Large intestine (tissue), 12 donors: ENCODE measurements at places on chromosomes 1 and 21. TPM values are rescaled to one million over a fixed set of nuclear protein-coding genes. Genes with fewer than 3 reads are reported as not detected.

B3GALT5 gene
- 9.9 TPM for polyA plus RNA-seq

- no peak for DNase-seq
- H3K4me3 ChIP-seq = no peak overlapping the region
- peaks cover 59% of the 10 kb centered on the region for H3K27me3 ChIP-seq
- no peak overlapping the region for H3K27ac ChIP-seq
- no peaks in the 10 kb centered on the region for H3K4me1 ChIP-seq
- no peaks in the 10 kb centered on the region for H3K36me3 ChIP-seq
These were observed 9.7 kb upstream of the LHX8 start for GRCh38 chr1:75124510-75124909.

DNA sequence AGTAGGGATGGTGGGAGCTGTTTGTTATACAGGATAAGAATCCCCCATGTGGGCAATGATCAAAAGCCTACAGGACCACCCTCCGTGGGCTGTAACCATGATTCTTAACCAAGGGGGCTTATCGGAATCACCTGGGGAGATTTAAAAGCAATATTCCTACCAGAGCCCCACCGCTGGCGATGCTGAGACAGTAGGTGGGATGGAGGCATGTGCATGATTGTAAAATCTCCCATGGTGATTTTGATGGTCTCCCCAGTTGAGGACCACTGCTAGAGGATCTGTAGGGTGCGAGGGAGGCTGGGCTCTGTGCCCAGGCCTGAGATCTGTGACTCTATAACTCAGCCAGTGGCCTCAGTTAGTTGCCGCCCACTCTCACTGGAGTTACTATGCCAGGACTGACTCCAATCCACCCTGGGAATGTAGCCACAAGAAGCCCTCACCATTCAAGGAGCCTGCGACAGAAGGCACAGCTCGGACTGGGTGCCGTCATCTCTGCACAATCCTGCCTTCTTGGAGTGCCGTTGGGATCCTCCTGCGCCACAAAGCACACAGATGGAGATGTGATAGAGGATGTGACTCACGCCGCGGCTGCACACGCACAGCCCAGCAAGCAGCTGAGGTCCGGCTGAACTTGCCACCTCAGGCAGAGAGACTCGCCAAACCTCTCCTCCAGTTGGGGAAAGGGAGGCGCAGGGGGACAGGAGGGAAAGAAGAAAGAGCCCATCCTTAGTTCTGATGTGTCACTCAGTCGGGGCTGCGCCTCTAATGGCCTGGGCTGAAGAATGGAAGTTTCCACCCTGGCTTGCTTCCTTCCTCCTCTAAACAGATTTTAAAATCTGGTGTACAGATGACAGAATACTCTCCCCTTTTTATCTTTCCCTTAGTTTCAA lies 26.5 kb downstream of the AKNAD1 start:
- H3K27ac ChIP-seq = no peak overlapping the region
- no peak overlapping the region for H3K4me3 ChIP-seq
- no peaks in the 10 kb centered on the region for H3K4me1 ChIP-seq
- DNase-seq = peak; percentile 42
- H3K36me3 ChIP-seq = no peaks in the 10 kb centered on the region
- H3K27me3 ChIP-seq = no peaks in the 10 kb centered on the region

GRCh38 chr1:3697810-3698209 lies 45.5 kb downstream of the TP73 start:
- no peak overlapping the region for H3K27ac ChIP-seq
- peaks cover 34% of the 10 kb centered on the region for H3K27me3 ChIP-seq
- DNase-seq = peak; percentile 31
- H3K4me3 ChIP-seq = no peak overlapping the region

DNA sequence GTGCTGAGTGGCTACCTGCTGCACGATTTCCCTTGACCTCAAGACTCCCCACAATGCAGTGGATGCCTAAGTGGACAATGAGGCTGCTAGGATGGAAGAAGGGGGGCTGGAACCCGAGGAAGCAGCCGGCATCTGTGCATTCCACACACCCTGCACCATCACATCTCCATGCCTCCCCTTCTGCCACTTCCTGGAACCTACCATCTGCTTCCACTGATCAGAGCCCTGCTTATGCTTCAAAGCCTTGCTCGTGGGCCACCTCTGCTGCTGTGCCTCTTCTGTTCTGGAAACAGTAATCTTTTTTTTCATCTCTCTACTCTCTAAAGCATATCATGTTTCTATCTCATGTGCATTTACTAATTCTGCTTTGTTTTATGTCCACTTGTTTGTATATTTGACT lies 66.2 kb upstream of the WDR26 start:
- DNase-seq = no peak
- H3K27ac ChIP-seq = no peak overlapping the region
- no peaks in the 10 kb centered on the region for H3K36me3 ChIP-seq
- no peaks in the 10 kb centered on the region for H3K27me3 ChIP-seq
- peaks cover 26% of the 10 kb centered on the region for H3K4me1 ChIP-seq
